Sigmoid colon (tissue), 7 donors: ENCODE measurements at places on chromosomes 3 and 15. TPM values are rescaled to one million over a fixed set of nuclear protein-coding genes. Genes with fewer than 3 reads are reported as not detected.

The ZNF445 gene
- 12.4 TPM for total RNA-seq

The PLSCR2 gene
- not detected for total RNA-seq

The CFAP91 gene
- total RNA-seq = 1.4 TPM

The TMEM108 gene
- 0.71 TPM for total RNA-seq

The ST8SIA2 gene
- under 0.01 TPM for total RNA-seq

The TERC gene
- 220 TPM for total RNA-seq

The TNNC1 gene
- total RNA-seq = 2.9 TPM

The TICRR gene
- total RNA-seq = not detected

The CHRM5 gene
- not detected for total RNA-seq

The ATG3 gene
- total RNA-seq = 42.9 TPM

The ZBBX gene
- not detected for total RNA-seq

The STAB1 gene
- 119 TPM for total RNA-seq

The SUSD5 gene
- 1.3 TPM for total RNA-seq

The ADAMTS7 gene
- 1.6 TPM for total RNA-seq

The KBTBD8 gene
- total RNA-seq = 3.4 TPM

The RLBP1 gene
- 6.6 TPM for total RNA-seq

The ZMYND10 gene
- not detected for total RNA-seq

The ANKDD1A gene
- 8.6 TPM for total RNA-seq

The WDR93 gene
- not detected for total RNA-seq

The ABI3BP gene
- 177 TPM for total RNA-seq

The EFCC1 gene
- 5.3 TPM for total RNA-seq

The CMSS1 gene
- 13.9 TPM for total RNA-seq

The ADGRG7 gene
- total RNA-seq = not detected

The PSTPIP1 gene
- 14.3 TPM for total RNA-seq

The ITIH1 gene
- total RNA-seq = not detected

The STRC gene
- under 0.01 TPM for total RNA-seq

The ST3GAL6 gene
- 10.5 TPM for total RNA-seq

The ACP3 gene
- total RNA-seq = 0.71 TPM

The SIN3A gene
- 36.9 TPM for total RNA-seq

The EXD1 gene
- total RNA-seq = not detected

The SPINK8 gene
- not detected for total RNA-seq

The GOLGA8T gene
- total RNA-seq = 0.49 TPM

The CCDC66 gene
- total RNA-seq = 86.1 TPM

The ALS2CL gene
- total RNA-seq = 3.9 TPM

The LYZL4 gene
- not detected for total RNA-seq

The GOLGA8H gene
- 0.33 TPM for total RNA-seq

The SAMMSON gene
- total RNA-seq = 0.82 TPM

The PEAK1 gene
- 59.8 TPM for total RNA-seq
